ENCODE measurements at places on chromosomes 5 and 9. TPM values are rescaled to one million over a fixed set of nuclear protein-coding genes. Genes with fewer than 3 reads are reported as not detected.

Gene PCDHB7
- total RNA-seq: not detected

Gene HACD4
- 1.0 TPM for total RNA-seq

Gene ERAP2
- total RNA-seq: 1.3 TPM

Gene CD14
- total RNA-seq: 3.8 TPM

Gene KIF20A
- total RNA-seq: 42.0 TPM

Gene STPG3
- not detected for total RNA-seq

Gene ARSB
- 9.0 TPM for total RNA-seq

Gene TXNDC8
- not detected for total RNA-seq

Gene AFAP1L1
- total RNA-seq: 5.1 TPM

Gene TENT4A
- 19.4 TPM for total RNA-seq

Gene ATP6V1G1
- total RNA-seq: 114 TPM

Gene NUTM2F
- not detected for total RNA-seq

Gene NPR3
- 14.8 TPM for total RNA-seq

Gene GGTA1
- total RNA-seq: 0.06 TPM

Gene ZSWIM6
- total RNA-seq: 5.7 TPM

Gene SMIM33
- not detected for total RNA-seq

Gene INSYN2B
- total RNA-seq: 0.73 TPM

Gene C8G
- total RNA-seq: 0.64 TPM

Gene ORM2
- not detected for total RNA-seq

Gene DMRTA1
- 0.83 TPM for total RNA-seq

Gene SYNPO
- total RNA-seq: 28.6 TPM

Gene GADD45G
- 0.42 TPM for total RNA-seq

Gene LHX6
- 0.38 TPM for total RNA-seq

Gene LCN15
- not detected for total RNA-seq

Gene EIF4E1B
- not detected for total RNA-seq

Gene KCTD16
- total RNA-seq: 0.08 TPM

Gene DBH
- not detected for total RNA-seq

Gene CKMT2
- not detected for total RNA-seq

Gene RAPGEF6
- total RNA-seq: 8.2 TPM

Gene GPR150
- total RNA-seq: 0.14 TPM

Gene C9
- total RNA-seq: not detected

Gene IL3
- not detected for total RNA-seq

Gene ZDHHC11B
- total RNA-seq: 1.3 TPM

Gene ACTBL2
- 0.07 TPM for total RNA-seq

Gene SCGB3A2
- total RNA-seq: not detected

Gene SLC36A2
- total RNA-seq: not detected

Gene GFPT2
- total RNA-seq: 50.9 TPM

Gene FCHSD1
- 8.6 TPM for total RNA-seq

Gene DDX4
- not detected for total RNA-seq

Gene LHX3
- total RNA-seq: 0.07 TPM

Gene FAM221B
- not detected for total RNA-seq

Gene SLCO4C1
- total RNA-seq: not detected

Gene PRR16
- 0.09 TPM for total RNA-seq

Gene ABCA1
- total RNA-seq: 6.5 TPM

Gene EXOSC3
- 85.5 TPM for total RNA-seq

Gene HSD17B3
- 0.17 TPM for total RNA-seq

Gene CDKN2B-AS1
- not detected for total RNA-seq

Gene DAPK1
- 14.1 TPM for total RNA-seq

Gene COL5A1
- total RNA-seq: 39.0 TPM

Gene F2R
- total RNA-seq: 28.7 TPM

Gene CDH12
- not detected for total RNA-seq

Gene FAT2
- not detected for total RNA-seq
